ENCODE measurements at places on chromosomes 1 and 21.
A peak's percentile ranks its signal among the peaks of the same experiment; 100 is the strongest.

- no peak for DNase-seq
These were observed 47.0 kb downstream of the KIF26B start for GRCh38 chr1:245201827-245202226.

DNA sequence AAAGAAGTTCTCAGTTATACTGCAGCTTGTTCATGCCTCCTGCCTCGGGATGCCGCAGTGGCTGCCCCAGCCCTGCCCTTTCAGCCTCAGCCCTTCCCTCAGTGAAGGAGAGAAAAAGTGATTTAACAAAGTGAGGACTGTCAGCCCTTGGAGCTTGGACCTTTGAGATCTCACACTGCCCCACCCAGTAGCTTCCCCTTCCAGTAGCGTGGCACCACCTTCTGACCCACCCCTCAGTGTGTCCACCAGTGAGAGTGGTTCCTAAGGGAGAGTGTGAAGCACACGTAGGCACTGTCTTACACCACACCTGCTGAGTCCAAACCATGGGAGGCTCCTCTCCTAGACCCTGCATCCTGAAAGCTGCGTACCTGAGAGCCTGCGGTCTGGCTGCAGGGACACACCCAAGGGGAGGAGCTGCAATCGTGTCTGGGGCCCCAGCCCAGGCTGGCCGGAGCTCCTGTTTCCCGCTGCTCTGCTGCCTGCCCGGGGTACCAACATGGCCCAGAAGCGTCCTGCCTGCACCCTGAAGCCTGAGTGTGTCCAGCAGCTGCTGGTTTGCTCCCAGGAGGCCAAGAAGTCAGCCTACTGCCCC, at the start of gene CDA:
CDA (plus strand) TSS at position 464 of the 592 bp plus-strand sequence; CDS start at position 497, 33 bp downstream.
- DNase-seq = no peak

- no peak for DNase-seq
These were observed 4.0 kb downstream of the ECHDC2 start for GRCh38 chr1:52917581-52917980.

GRCh38 chr1:175555266-175555665, 188.1 kb downstream of the TNR start:
- no peak for DNase-seq

GRCh38 chr1:226220473-226221189, 2.8 kb upstream of the MIXL1 start:
- DNase-seq = no peak

GRCh38 chr21:20010691-20011200, 987.5 kb upstream of the NCAM2 start:
- no peak for DNase-seq

DNA sequence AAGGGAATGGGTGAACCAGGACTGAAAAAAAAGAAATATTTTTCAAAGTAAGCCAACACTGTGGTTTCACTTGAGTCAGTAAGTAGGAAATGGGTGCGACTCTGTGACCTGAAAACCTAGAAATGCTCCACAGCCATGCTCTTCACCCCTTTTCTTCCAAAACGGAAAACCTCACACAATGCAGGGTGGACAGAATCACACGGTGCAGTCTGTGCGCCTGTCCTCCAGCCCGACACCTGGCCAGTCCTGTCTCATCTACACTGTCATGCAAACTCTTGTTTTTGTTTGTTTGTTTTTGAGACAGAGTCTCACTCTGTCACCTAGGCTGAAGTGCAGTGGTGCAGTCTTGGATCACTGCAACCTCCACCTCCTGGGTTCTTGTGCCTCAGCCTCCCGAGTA, 53.3 kb downstream of the B3GALT5 start:
- DNase-seq = no peak

- DNase-seq = peak; percentile 78
These were observed 202.0 kb downstream of the USH2A start for GRCh38 chr1:216221260-216221700.

- DNase-seq = peak; percentile 8
These were observed 123.9 kb upstream of the VAMP3 start for GRCh38 chr1:7646981-7647901.

- no peak for DNase-seq
These were observed 28.1 kb upstream of the SGIP1 start for GRCh38 chr1:66505671-66506392.

- peak; percentile 58 for DNase-seq
These were observed 27.7 kb downstream of the MYOG start for GRCh38 chr1:203057911-203058675.

- DNase-seq = no peak
These were observed 6.1 kb upstream of the SELE start for GRCh38 chr1:169739980-169740379.

GRCh38 chr1:174892016-174892415, 107.7 kb upstream of the CACYBP start:
- DNase-seq = no peak

- DNase-seq = no peak
These were observed 13.6 kb downstream of the ATP1B1 start for GRCh38 chr1:169120066-169120465.

DNA sequence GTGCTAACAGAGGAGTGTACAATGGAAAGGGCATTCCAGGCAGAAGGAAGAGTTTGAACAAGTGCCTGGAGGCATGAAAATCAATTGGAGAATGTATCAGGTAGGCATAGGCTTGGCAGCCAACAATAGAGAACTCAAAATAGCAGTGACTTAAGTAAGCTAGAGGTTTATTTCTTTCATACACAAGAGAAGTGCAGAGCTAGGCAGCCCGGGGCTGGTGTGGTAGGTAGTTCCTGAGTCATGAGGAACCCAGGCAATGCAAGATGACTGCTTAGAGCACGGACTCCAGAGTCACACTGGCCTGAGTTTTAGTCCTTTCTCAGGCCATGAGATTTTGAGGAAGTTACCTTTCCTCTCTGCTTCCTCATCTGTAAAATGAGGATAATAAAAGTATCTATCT, 74.8 kb upstream of the LRRN2 start:
- no peak for DNase-seq

DNA sequence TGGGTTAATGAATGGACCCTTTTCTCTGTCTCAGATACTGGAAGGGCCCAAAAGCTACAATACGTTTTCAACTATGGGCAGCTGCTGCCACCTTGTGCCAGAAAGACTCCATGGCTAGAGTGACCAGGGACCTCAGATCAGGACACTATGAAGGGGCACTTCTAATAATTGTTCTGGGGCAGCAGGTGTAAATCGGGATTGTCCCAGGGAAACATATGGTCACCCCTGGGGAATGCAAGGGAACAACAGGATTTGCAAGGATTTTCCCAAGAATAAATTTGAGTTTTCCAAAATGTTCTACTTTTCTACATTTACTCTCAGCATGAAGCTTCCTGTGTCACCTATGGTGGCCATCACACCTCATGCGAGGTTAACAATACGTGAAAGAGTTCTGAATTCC, 12.0 kb upstream of the FCAMR start:
- DNase-seq = peak; percentile 41

- DNase-seq = no peak
These were observed 2.1 kb upstream of the TDRD5 start for GRCh38 chr1:179589509-179589908.

DNA sequence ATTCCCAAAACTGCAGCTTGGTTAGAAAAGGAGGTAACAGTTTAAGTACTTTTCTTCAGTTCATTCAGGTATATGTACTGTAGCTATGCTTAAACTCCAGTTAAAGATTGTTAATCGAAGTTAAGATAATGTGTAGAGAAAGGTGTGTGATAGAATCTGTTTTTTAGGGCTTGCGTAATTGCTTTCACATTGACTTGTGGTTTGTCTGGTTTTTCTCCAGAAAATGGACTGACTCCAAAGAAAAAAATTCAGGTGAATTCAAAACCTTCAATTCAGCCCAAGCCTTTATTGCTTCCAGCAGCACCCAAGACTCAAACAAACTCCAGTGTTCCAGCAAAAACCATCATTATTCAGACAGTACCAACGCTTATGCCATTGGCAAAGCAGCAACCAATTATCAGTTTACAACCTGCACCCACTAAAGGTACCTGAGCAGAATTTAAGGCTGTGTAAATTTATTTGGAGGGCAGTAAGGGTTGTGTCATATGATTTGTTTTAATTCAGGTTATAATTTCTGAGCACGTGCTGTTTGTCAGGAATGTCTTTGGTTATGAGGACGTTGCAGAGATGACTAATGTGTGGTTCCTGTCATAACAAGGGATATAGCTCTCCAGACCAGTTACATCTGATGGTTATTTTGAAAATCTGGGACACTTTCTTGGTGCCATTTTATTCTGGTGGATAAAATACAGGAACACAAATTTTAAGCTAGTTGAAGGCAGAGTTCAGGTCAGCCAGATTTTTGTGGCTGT, 26.0 kb downstream of the ATF6 start:
- DNase-seq = no peak

- DNase-seq = peak; percentile 75
These were observed at the start of gene F3 for GRCh38 chr1:94541246-94542087. F3 (minus strand) TSS chr1:94541759; CDS start chr1:94541636, 123 bp downstream.

GRCh38 chr1:59514061-59514909, 217.4 kb downstream of the FGGY start:
- DNase-seq = no peak

- no peak for DNase-seq
These were observed 681.1 kb downstream of the LTN1 start for GRCh38 chr21:28311411-28312190.

- no peak for DNase-seq
These were observed 120.7 kb downstream of the TGFBR3 start for GRCh38 chr1:91765293-91765692.

DNA sequence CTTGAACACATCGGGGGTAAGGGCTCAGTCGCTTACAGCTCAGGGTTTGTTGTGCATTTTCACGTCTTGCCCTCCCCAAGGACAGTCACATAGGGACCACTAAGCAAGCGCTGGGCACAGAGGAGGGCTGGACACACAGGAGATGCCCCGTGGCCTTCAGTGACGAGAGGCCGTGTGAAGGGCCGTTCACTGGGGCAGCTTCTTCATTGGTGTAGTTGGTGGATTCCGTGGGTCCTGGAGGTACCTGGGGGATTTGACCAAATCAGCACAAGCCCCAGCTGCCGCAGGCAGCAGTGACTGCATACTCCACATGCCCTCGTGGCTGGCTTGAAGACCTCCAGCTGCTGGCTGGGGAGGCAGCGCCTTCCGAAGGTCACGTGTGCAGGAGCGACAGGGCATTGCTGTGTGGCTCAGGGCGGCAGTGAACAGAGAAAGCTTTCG, 100.8 kb upstream of the C1orf174 start:
- DNase-seq = no peak

DNA sequence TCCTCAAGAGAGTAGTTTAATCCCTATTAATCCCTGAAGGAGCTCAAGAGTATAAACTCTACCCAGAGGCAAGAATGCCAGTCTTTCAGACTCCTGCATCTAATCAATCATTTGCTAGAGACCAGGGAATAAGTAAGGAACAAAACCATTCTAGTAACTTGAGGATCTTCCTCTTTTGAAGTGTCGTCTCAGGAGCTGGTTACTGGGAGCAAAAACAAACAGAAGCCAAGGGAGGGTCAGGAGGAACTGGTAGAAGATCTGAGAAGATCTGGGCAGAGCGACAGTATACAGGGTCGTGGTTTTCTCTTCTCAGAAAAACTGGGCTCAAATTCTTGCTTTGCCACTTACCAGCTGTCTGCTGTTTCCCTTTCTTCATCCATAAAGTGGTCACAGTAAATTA, 69.3 kb downstream of the RPS6KA1 start:
- DNase-seq = peak; percentile 80

DNA sequence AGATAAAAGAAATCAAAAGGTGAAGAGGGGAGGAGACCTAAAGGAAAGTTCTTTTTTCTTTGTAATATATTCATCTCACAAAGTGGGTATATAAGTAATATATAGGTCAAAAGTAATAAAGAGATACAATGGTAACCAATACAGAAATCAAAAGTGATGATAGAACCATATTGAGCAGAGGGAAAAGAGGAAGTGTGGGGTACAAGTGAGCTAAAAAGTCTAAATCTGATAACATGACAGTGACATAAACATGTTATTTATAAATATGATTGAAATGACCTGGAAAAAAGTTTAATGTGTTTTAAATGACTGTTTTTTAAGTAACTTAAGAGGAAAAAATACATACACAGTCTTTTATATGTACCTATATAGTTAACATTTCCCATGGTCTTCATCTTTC, 70.5 kb downstream of the MRPL39 start:
- no peak for DNase-seq

DNA sequence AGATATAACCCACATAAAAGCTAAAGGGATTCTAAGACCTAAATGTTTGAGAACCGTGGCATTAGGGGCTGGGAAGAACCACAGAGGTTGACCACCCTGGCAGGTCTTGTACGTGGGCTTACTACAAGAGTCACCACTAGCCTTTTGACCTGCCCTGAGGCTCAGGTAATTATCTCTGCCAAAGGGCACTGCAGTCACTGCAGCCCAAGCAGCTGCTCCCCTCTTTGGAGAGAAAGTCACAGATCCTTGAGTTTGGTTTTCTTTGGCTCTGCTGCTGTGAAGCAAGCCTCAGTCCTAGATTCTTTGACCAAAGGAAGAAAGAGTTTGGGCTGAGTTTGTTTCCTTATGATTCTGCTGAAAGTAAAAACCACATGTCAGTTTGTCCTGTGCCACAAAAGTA, 11.6 kb downstream of the PARK7 start:
- peak; percentile 14 for DNase-seq

- no peak for DNase-seq
These were observed 15.6 kb upstream of the TACSTD2 start for GRCh38 chr1:58592522-58593134.

DNA sequence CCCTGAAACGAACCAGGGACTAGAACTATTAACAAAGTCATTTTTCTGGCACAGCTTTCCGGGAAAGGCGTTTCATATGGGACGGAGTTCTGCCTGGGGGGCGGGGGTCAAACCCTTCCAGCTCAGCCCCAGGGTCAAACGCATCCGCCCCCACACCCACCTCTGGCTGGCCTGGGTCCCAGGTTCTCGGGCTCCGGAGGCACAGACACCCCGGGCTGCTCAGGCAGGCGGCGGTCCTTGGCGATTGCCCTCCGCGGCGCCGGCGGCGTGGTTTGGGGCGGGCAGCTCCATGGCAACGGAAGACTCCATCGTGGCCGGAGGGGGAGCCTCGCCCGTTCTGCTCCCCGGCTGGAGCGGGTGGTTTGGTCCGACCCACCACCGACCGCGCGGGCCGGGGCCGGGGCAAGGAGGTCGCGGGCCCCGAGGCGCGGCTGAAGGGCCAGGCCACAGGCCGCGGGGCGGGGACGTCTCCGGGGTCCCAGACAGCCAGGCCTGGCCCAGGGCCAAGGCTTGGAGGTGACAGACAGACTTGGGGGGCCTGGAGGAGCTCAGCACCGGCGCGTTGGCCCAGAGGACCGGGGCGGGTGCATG, at the start of gene CFAP74:
CFAP74 (minus strand) TSS at position 246 of the 591 bp plus-strand sequence. CDS start 12,830 bp downstream, outside the sequence.
- DNase-seq = peak; percentile 28

DNA sequence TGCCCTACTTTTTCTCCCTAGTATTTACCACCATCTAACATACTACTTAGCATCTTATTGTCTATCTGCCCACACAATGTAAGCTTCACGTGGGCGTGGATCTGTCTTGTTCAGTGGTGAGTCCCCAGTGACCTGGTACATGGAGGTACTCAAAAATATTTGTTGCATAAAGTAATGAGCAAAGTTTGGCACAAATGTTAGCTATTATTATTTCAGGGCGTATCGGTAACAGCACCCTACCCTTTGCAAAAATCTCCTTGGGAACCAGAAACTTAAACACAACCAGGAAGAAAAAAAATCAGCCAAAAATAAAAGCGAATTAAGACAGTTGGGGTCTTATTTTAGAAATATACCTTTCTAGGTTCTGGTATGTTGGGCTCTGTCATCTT, 454 bp upstream of the NENF start:
- no peak for DNase-seq

Measured in MV-4-11 (cell line).